ENCODE measurements at places on chromosomes 2 and 18.

DNA sequence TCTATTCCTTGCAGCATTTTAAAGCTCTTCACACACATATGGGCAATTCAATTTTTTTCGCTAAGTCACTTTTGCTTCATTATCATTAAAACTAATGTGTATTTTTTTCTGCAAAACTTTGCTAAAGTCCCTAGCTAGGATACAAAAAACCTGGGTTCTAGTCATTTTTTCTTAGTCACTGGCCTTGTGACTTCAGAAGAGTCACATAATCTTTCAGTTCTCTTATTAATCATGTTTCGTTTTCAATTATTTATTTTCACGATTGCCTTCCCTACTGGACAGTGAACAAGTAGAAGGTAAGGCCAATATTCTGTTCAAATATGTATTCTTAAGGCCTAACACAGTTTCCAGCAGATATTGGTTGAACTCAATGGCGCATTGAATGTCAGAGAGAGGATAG, 60.9 kb upstream of the CYRIA start:
- DNase-seq = no peak

DNA sequence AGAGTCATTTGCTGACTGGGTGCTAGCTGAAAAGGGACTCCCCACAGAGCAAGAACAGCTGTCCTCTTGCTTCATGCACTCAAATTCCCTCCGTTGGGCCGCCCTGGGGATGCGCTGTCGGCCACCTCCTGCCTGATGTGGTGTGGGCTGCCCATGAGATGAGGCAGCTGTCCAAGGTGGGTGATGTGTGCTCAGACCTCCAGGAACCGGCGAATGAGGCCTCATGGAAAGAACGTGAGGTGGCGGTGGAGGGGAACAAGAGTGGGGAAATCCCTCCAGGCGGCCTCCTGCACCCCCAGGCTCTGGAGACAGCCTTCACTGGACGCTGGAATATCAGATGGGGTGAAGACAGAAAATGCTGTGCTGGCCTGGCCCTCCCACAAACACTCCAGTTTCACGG, 79.8 kb downstream of the LONRF2 start:
- no peak for DNase-seq

DNA sequence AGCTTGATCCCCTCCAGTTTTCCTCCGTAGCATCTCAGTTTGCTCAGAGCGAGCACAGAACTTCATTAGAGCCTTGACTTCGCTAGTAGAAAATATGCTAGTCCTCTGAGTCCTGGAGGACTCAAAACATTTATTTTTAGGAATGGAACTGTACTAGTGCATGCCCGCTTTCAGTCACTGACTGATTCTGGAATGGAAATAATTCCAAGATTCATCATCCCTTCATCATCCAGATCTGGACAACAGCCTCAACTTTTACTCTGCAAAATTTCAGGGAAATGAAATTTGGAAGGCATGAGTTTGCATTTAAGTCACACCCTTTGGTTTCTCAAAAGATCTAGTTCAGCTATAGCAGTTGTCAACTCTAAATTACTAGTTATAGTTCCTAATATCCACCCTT, 304.6 kb downstream of the XIRP2 start:
- no peak for DNase-seq

- no peak for DNase-seq
Measured at GRCh38 chr2:119408221-119408619, 23.4 kb upstream of the TMEM37 start.

DNA sequence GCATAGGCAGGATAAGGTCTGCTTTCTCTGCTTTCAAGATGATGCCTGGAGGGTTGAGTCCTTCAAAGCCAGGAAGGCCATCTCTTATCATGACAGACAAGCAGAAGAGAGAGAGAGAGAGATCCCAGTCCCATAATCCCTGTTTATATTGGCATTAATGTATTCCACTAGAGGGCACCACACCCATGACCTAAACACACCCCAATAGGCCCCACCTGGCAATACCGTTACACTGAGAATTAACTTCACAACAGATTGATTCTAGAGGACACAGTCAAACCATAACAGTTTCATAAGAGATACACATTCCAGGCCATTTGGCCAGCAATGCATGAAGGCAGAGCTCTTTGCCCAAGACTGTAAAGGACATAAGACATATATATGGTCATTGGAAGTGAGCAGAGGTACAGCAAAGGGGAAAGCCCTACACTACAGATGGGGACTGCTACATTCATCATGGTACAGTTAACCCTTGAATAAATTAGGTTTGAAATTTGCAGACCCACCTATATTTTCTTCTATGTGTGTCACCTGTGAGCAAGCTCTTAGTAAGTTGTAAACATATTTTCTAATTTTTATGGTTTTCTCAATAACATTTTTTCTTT, 1516.1 kb downstream of the RPIA start:
- no peak for DNase-seq

DNA sequence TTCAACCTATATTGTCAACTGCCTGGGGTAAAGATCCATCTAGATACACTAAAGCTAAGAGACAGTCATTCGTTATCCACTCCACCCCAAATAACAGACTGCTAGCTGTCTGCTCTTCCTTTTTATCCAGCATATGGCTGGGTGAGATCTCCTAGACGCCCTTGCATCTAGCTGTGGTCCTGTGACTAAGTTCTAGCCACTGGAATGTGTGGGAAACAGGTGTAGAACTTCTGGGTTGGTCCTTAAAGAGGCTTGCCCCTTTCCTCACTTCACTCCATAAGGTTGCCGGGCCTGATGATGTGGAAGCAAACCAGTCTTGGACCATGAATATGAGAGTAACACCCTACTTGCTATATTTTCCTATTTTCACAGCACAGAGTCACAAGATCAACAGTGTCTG, 3.2 kb downstream of the COA5 start:
- DNase-seq = no peak

GRCh38 chr18:44870631-44871502, 190.2 kb downstream of the SETBP1 start:
- DNase-seq = no peak

All from activated CD8-positive, alpha-beta memory T cell treated with anti-CD3 and anti-CD28 coated beads for 1 hour (primary cell).